ENCODE measurements at places on chromosomes 13 and 19.

DNA sequence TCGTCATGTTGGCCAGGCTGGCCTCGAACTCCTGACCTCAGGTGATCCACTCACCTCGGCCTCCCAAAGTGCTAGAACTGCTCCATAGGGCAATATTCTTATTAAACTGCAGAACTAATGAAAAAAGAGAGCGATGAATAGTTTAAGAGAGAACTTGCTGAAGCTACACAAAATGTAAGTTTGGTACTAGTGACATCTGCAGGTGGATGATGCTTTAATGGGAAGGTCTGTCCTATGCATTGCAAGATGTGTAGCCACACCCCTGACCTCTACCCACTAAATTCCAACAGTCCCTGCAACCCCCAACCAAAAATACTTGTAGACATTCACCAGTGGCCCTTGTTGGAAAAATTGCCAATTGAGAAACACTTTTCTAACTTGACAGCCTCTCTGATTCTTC, 117.8 kb downstream of the NALCN start:
- no peak for DNase-seq

- DNase-seq = no peak
Observed at GRCh38 chr19:35342430-35342829, 5.3 kb upstream of the FFAR1 start.

- DNase-seq = no peak
Observed at GRCh38 chr13:32033744-32034143, 2.2 kb downstream of the FRY start.

- no peak for DNase-seq
Observed at GRCh38 chr13:44263751-44264620, 109.6 kb upstream of the SERP2 start.

DNA sequence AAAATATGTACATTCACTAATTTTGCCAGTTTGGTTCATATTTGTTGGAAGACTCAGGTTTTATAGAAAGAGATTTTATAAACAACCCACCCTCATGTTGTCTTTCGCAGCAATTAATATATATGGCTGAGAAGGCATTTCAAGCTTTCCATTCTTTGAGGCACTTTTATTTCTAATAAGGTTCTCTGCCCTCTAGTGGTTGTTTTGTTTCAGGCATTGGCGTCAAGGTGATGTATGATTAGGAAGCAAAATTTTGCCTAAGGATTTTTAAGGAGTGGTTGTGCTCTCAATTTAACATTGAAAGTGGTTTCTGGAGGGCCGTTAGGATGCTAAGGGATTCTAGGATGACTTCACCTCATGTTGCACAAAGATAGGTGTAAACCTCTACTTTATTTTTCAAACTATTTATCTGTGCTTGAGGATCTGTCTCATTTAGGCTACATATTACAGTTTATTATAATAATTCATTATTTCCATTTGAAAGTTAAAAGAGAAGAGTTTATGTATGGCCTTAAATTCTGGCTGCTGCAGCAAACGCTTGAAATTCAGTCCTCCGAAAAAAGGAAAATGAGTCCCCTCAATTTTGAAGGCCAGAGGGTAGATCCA, 35.9 kb downstream of the OXGR1 start:
- DNase-seq = no peak

DNA sequence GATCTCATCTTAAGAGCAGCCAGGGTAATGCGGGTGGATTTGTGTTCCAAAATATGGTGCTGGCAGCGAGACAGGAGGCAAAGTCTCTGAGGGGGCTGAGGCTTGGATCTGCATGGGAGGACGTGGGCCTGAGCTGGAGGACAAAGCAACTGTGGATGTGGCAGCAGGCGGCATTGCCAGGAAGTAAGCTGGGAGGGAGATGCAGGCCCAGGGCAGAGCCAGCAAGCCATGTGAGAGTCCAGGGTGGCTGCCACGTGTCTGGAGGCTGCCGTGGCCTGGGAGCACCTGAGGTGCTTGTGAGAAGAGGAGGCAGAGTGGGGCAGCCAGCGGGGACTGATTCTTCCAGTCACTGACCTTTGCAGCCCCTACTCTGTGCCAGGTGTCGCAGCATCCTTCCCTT, 52.0 kb downstream of the DPF1 start:
- DNase-seq = no peak

GRCh38 chr13:33690354-33690753, 127.6 kb upstream of the RFC3 start:
- DNase-seq = no peak

DNA sequence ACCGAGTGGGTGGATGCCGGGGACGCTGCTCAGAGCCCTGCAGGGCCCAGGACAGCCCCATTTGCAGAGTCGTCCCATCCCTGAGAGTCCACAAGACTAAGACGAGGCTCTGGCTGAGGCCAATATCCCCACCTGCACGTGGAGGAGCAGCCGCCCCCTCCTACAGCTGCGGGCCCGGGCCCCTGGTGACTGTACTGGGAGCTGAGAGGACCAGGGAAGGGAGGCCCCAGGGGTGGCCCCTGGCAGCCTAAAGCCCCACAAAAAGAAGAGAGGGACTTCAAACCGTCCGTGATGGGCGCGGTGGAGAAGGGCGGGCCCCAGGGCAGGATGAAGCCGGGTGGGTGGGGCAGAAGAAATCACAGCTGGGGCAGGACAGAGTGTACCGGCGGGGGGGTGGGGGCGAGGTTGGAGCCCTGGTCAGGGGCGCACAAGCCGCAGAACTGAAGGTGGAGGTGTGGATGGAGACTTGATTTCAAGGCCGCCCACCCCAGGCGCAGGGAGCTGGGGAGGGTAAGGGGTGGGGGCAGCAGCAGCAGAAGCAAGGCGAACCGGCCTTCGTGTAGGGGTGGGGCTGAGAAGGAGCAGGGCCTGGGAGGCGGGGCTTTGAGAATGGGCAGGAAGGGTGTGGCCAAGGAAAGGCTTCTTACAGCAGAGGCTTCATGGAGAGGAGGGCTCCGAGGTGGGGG, 12.9 kb downstream of the CFD start:
- peak; percentile 59 for DNase-seq

DNA sequence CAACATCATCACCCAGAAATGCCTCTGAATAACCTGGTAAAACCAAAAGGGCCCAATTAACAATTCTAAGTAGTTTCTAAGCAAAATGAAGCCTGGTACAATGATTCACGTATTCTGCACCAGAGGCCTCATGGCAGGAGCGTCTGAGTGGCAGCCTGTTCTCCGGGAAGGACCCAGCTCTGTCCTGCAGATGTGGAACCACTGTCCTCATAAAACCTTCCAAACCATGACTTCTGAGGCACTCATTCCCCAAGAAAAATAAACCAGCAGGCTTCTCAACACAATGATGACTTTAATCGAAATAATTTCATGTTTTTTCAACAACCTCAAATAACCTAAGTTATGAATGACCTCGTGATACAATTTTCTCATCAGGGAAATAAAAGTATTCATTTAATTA, 89.9 kb downstream of the STK24 start:
- no peak for DNase-seq

DNA sequence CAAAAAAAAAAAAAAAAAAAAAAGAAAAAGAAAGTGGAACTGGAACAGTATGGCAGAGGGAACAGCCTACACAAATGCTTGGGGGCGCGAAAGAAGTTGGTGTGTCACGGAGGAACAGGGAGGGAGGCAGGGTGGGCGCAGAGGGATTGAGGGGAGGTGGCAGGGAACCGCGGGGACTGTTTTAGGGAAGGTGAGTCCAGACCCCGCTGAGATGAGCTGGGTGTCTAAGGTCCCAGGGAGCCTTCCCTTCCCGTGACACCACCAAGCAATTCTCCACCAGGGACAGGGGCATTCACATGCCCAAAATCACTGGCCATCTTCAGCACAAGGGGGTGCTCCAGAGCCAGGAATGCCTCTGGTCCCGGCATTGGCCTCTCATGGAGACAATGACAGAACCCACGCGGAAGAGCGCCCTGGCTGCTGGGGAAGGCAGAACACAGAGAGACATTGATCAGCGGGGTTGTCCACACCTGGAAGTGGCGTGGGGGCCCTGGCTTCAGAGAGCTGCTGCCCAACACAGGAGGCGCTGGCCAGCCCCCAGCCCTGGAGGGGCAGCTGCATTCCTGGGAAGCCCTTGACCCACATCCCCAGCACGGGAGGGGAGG, 6.9 kb downstream of the PEAK3 start:
- peak; percentile 77 for DNase-seq

GRCh38 chr13:78168981-78169380, 250.3 kb upstream of the EDNRB start:
- no peak for DNase-seq

DNA sequence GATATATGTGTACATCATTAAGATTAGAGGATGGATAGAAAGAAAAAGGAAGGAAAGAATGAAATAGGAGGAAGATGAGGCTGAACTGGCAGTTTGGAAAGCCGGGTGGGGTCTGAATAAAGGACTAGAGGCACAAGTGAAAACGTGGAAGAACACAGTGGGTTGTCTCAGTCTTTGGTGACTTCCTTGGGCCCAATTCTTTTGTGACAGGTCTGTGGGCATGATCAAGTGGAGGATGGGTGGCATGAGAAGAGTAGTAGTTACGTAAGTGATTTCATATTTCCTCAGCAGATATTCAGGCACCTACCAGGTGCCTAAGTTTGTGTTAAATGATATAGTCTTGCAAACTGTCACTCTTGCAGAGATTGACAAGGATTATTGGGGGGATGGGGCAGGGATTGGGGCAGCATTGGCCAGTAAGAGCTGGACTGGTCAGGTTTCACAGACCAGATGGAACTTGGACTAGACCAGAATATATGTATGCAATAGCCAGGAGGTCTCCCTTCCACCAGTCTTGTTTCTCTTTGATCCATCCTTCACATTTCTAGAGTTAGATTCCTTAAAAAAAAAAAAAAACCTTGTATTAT, 2.7 kb downstream of the TPP2 start:
- no peak for DNase-seq

DNA sequence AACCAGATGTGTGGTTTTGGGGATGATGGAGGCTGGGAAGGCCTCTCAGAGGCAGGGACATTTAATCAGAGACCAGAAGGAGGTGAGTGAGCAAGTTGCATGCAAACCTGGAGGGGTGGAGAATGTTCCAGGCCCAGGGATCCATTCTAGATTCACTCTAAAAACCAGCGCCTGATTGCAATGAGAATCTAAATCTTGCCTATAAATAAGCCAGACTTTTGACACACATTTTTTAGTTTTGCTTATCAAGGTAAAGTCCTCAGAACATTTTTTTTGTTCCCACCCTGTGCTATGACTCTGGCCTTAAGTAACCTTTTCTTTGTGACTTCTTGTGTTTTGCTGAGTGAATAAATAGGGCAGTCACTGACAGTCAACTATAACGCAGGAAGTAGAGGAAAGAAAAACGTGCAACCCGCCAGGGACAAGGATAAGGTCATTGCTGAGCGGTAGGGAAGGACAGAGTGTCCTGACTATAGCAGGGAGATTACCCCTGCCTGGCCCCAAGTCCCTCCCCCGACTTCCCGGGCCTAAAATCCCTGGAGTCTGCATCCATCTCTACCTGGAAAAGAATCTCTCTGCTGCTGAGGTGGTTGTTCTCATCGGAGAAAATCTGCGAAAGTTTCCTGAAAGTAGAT, 14.4 kb downstream of the RGL3 start:
- DNase-seq = no peak

- DNase-seq = no peak
Observed at GRCh38 chr19:18308051-18308947, 14.6 kb downstream of the LSM4 start.

DNA sequence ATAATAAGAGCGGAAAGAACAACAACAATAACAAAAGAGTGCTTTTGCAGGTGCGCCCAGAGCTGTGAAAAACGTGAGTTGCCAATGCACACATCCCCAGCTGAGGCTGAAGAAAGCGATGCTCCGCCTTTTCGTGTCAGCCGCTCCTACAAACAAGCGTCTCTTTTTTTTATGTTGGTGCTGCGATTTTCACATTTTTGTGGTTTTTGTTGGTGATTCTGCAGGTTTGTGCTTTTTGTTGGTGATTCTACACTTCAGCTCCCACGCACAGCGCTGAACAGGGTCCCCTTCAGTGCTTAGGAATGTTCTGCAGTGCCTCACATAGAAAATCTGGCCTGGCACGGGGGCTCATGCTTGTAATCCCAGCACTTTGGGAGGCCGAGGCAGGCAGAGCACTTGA, 7.3 kb upstream of the SBK3 start:
- DNase-seq = no peak

DNA sequence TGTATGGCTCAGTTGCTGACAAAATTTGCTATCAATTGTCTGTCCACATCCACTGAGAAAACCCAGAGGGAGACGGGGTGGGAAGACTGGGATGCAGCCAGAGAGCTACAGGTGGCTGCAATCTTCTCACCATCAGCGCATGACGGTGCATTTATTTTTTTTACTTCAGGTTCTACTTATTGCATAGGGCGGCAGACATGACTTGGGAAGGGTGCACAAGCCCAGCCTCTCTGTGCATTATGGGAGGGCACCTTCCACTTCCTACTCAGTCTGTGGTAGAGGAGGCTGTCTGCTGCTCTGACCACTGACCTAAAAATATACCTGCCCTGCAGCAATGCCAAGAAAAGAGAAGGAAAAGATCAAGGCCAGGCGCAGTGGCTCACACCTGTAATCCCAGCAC, 73.1 kb downstream of the ABCC4 start:
- DNase-seq = no peak

DNA sequence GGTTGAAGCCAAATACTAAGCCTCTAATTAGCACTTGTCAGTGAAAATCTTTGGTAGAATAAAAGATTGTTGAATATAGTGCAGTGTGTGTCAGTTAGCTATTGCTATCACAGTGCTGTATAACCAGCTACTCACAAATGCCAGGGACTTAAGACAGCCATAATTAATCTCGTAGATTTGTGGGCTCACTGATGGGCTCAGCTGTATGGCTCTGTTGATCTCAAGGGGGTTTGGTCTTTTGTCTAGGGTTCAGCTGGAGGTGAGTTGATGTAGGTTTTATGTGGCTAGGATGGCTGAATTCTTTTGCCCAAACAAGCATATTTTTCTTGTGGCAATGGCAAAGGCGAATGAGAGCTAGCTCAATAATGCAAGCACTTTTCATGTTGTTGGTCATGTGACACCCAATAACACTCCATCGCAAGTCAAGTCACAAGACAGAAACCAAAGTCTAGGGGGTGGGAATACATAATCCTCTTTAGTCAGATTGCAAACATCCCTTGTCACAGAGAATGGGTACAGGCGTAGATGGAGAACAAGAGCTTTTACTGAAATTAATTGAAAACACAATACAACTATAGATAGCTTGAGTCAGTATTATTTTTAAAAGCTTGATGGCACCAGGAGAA, 121.7 kb upstream of the EDNRB start:
- DNase-seq = no peak

DNA sequence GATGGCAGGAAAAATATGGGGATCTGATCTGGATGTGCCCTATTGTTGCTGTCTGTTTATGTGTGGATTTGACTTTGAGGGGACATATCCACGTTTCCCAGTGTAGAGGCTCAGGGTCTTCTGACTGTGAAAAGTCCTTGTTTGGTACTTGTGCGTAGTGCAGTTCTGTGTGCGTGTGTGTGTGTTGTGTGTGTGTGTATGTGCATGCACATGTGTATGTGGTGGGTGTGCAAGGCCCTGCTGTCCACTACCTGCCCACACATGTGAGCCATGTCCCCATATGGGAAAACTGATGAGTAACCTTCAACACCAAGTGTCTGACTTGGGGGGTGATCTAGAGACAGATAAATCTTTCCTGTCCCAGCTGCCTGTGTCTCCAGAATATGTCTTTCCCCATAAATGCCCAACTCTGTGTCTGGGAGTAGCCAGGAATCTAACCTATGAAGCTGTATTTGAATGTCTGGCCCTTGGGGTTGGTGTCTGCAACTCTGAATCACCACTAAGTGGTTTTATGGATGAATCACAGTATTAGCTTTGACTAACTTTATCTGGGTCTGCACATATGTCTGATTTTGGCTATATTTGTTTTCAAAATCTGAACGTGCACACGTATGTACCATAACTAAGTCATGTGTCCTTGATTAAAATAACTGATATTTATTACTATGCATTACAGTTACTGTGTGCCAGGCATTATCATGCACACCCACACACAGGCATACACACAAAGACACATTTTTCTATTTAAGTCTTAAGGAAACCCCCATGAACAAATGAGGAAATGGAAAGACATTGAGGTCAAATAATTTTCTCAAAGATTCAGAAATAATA, 17.4 kb downstream of the KLK2 start:
- DNase-seq = no peak
